ENCODE measurements at places on chromosomes 5 and 9. TPM values are rescaled to one million over a fixed set of nuclear protein-coding genes. Genes with fewer than 3 reads are reported as not detected.
A peak's percentile ranks its signal among the peaks of the same experiment; 100 is the strongest.

DNA sequence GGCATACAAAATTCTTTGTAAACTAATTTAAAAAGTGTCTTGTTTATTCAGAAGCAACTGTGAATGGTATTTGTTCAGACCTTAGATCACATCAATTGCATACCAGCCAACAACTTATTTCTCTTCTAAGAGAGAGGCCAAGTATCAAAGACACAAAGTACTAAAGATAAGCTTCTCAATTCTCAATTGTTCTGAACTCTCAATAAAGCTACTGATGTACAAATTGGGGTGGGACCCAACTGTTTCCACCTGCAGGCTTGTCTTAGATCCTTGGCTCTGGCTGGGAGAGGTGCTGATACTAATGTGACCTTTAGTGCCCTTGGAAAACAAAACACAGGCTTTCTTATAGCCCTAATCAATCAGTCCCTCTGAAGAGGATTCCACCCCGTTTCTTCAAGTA, 22.1 kb downstream of the XRCC4 start:
- H3K27ac ChIP-seq: no peak overlapping the region
- H3K4me1 ChIP-seq: peaks cover 8% of the 10 kb centered on the region
- H3K27me3 ChIP-seq: no peaks in the 10 kb centered on the region
- no peak for DNase-seq
- H3K36me3 ChIP-seq: peaks cover 9% of the 10 kb centered on the region

- no peak overlapping the region for H3K4me3 ChIP-seq
- no peaks in the 10 kb centered on the region for H3K36me3 ChIP-seq
- H3K27ac ChIP-seq: no peak overlapping the region
- no peaks in the 10 kb centered on the region for H3K4me1 ChIP-seq
- DNase-seq: no peak
Observed at GRCh38 chr5:83925955-83926337, 205.3 kb upstream of the HAPLN1 start.

MARCOL gene
- not detected for total RNA-seq

DNA sequence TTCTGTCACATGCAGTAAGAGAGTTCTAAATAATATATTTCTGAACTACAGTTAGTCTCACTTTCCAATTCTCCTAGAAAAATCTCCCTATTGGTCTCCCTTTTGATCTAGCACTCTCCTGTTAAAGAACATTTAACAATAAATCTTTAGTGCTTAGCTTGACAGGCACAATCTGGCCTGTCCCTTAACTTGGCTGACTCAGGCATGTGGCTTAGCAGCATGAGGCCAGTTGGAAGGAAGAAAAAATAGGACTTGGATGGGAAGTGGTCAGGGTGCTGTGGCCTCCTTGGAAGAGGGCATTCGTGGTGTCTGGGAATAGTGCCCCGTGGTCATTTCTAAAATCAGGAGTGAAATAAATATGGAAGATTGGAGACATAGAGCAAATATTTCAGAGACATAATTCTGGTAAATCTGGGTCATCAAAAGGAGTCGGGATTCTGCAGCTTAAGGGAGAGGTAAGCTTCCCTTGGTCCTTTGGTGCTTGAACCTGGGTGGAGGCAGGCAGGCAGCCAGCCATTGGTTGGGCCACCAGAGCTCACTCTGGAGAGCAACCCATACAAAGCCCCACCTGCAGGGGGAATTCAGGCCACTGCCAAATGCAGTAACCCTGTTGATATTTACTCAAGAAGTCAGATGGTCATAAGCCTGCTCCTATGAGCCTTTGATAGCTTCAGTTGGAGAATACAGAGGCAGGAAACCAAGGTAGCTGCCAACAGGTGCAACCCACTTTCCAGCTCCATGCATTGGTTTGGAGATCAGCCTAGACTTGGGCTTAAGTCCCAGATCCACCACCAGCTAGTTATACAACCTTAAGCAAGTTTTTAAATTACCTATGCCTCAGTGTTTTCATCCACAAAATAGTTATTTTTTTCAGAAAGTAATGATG, 28.8 kb upstream of the TLE4 start:
- no peak overlapping the region for H3K4me3 ChIP-seq
- peaks cover 3% of the 10 kb centered on the region for H3K36me3 ChIP-seq
- no peak overlapping the region for H3K27ac ChIP-seq
- no peak for DNase-seq
- peaks cover 2% of the 10 kb centered on the region for H3K27me3 ChIP-seq

PCDHGC3 gene
- total RNA-seq: 0.17 TPM

DNA sequence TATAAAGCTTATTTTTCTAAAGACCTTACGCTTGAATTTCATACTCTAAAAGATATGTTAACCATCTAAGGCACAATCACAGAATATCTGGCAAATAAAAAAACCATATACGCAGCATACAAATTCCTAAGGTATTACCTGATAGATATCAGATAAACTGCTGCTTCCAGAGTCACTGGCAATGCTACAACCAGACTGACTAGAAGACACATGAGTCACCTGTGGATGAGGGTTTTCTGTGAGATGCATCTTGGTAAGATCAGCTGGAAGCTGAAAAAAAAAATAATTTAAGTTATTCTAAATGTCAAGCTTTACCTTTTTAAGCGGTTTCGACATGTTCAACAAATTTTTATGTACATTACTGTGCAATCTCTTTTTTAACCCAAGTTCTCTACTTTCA, 113.8 kb downstream of the RAPGEF6 start:
- H3K4me1 ChIP-seq: peaks cover 58% of the 10 kb centered on the region
- peaks cover 15% of the 10 kb centered on the region for H3K36me3 ChIP-seq
- no peak for DNase-seq
- H3K4me3 ChIP-seq: no peak overlapping the region

SLC6A18 gene
- total RNA-seq: not detected

DNA sequence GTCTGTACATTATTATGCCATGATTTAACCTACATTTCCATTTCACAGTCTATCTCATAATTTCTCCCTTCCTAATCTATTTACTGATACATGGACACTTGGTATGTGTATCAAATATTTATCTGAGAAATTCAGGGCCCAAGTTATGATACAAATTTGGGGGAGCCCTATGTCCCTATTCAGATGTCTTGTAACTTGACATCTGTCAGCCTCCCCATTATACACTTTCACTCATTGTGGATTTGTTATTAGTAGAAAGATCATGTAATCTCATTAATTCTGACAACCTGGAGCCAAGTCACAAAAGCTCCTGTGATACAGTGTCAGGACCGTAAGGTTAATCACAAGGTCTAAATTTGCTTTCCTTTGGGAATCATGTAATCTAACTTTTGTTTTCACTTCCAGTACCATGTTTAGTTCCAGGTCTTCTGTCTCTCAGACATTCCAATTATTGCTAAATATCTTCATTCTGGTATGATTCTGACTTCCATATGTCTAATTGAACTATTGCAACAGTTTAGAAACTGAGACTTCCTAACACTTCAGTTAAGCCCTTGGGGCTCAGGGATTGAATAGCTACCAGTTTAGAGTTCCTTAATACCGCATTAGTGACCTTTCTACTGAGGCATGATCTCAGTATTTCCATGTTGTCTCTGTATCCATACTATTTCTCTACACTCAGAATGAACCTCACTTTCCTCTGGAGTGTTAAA, 182.9 kb upstream of the NUDT12 start:
- no peaks in the 10 kb centered on the region for H3K27me3 ChIP-seq
- no peaks in the 10 kb centered on the region for H3K4me1 ChIP-seq
- DNase-seq: no peak
- no peaks in the 10 kb centered on the region for H3K36me3 ChIP-seq
- H3K27ac ChIP-seq: no peak overlapping the region

- no peak overlapping the region for H3K4me3 ChIP-seq
- H3K36me3 ChIP-seq: no peaks in the 10 kb centered on the region
- H3K4me1 ChIP-seq: peaks cover 16% of the 10 kb centered on the region
- DNase-seq: no peak
- H3K27me3 ChIP-seq: no peaks in the 10 kb centered on the region
Observed at GRCh38 chr9:120941046-120941770, 14.6 kb upstream of the TRAF1 start.

DNA sequence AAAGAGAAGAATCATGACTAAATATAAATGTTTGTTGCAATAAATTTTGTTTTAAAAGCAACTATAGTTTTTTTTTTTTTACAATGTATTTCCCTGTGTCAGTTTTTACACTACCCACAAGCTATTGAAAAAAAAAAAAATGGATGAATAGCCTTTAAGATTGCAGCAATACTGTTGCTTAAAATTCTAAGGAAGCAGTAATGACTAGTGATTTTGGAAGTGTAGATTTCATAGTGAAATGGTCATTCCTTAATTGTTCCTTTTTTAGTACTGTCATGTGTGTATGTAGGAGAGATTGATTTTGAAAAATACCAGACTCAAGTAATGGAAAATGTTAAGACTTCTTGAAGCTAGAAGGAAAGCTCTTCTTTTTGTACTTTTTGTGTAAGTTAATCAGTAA, 53.1 kb downstream of the NDUFS4 start:
- peaks cover 12% of the 10 kb centered on the region for H3K4me1 ChIP-seq
- H3K27ac ChIP-seq: no peak overlapping the region
- H3K4me3 ChIP-seq: no peak overlapping the region
- no peak for DNase-seq
- H3K27me3 ChIP-seq: no peaks in the 10 kb centered on the region

MARVELD2 gene
- 0.45 TPM for total RNA-seq

SPINK13 gene
- total RNA-seq: not detected

NTRK2 gene
- 0.05 TPM for total RNA-seq

DNA sequence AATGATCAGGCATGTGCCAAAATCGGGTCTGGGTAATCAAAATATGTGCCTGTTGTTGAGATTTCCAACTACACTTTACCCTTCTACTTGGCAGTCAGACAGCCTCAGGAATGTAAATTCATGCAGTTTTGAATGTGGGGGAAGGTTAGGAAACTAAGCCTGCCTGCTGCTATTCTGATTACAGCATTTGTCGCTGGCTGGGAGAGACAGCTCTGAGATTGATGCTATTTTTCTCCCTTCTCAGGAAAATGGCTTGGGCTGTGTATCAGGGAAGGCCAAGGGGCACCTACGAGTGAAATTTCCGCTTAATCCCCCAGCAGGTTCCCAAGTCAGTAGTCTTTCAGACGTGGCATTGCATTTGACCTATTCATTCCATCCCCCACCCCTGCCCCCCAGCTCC, 3.6 kb upstream of the RGS7BP start:
- no peak overlapping the region for H3K4me3 ChIP-seq
- H3K4me1 ChIP-seq: peaks cover 5% of the 10 kb centered on the region
- H3K27me3 ChIP-seq: peaks cover 34% of the 10 kb centered on the region
- no peak for DNase-seq

- no peaks in the 10 kb centered on the region for H3K36me3 ChIP-seq
- DNase-seq: no peak
- H3K27ac ChIP-seq: no peak overlapping the region
- no peaks in the 10 kb centered on the region for H3K27me3 ChIP-seq
- peaks cover 6% of the 10 kb centered on the region for H3K4me1 ChIP-seq
- H3K4me3 ChIP-seq: no peak overlapping the region
Observed at GRCh38 chr9:136575626-136576268, 29.9 kb upstream of the NOTCH1 start.

DBH gene
- total RNA-seq: not detected

DNA sequence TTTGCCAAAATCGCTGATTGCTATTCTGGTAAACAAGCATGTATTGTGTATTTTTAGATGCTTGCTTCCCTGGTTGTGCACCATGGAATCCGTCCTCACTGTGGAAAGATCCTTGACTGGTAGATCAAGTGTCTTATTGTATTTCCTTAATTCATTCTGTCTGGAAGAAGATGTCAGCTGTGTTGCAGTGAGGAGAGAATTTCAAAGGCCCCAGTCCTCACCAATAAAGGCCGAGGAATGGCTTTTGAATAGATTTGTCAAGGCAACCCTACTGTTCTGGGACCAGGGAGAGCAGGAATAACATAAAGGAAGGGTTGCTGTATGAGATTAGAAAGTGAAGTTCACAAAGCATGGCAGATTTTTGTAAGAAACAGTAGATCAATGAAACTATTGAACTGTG, 36.2 kb upstream of the POU5F2 start:
- no peak for DNase-seq
- H3K4me1 ChIP-seq: no peaks in the 10 kb centered on the region
- peaks cover 52% of the 10 kb centered on the region for H3K36me3 ChIP-seq
- no peak overlapping the region for H3K4me3 ChIP-seq

DNA sequence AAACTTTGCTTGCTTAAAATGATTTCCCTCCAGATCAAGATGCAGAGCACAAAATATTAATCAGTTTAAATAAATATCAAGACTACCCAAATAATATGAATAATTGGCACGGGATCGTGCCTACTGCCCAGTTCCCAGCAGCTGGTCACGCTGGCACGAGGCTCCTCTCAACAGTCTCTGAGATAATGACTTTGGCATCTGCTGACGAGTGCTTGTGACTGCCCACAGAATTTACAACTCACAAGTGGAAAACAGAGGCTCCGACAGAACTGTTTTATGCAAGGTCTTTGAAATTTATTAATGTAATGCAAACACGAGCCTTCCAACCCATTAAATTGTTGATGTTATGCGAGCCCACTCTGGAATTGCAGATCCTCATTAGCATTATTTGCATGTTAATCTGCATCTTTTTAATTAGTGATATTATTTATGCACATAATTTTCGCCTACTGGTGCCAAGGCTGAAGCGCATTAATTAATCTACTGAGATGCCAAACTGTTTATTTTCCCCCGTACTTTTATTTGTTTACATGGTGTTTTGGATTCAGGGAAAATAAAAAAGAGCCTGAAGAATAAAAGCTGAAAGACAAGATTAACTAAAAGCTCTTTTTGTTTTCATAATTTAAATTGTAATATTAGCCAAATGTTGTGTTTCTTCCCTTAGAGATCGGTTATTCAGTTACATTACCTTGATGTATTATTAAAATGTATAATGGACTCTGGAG, 369.3 kb upstream of the IRX1 start:
- H3K27ac ChIP-seq: no peak overlapping the region
- no peak overlapping the region for H3K4me3 ChIP-seq
- DNase-seq: no peak
- no peaks in the 10 kb centered on the region for H3K27me3 ChIP-seq
- H3K36me3 ChIP-seq: no peaks in the 10 kb centered on the region
- H3K4me1 ChIP-seq: no peaks in the 10 kb centered on the region

- no peaks in the 10 kb centered on the region for H3K27me3 ChIP-seq
- H3K4me1 ChIP-seq: peaks cover 90% of the 10 kb centered on the region
- peaks cover 5% of the 10 kb centered on the region for H3K36me3 ChIP-seq
- peak overlapping the region; percentile 56 for H3K4me3 ChIP-seq
Observed at GRCh38 chr9:131406563-131407436, 12.9 kb downstream of the PRRC2B start.

- H3K27me3 ChIP-seq: no peaks in the 10 kb centered on the region
- H3K4me3 ChIP-seq: no peak overlapping the region
- DNase-seq: no peak
- no peaks in the 10 kb centered on the region for H3K4me1 ChIP-seq
Observed at GRCh38 chr9:121328876-121329681, 41.0 kb downstream of the STOM start.

GRCh38 chr9:88005240-88005639, 30.9 kb upstream of the CDK20 start:
- no peaks in the 10 kb centered on the region for H3K36me3 ChIP-seq
- no peak for DNase-seq
- no peak overlapping the region for H3K4me3 ChIP-seq
- peaks cover 12% of the 10 kb centered on the region for H3K4me1 ChIP-seq
- peaks cover 8% of the 10 kb centered on the region for H3K27me3 ChIP-seq
